Activated gamma-delta T cell (primary cell): ENCODE measurements at places on chromosomes 12 and 14.

- no peak for DNase-seq
Observed at GRCh38 chr12:26537651-26538050, 295.3 kb downstream of the ITPR2 start.

GRCh38 chr12:44628180-44628579, 247.9 kb downstream of the NELL2 start:
- no peak for DNase-seq

DNA sequence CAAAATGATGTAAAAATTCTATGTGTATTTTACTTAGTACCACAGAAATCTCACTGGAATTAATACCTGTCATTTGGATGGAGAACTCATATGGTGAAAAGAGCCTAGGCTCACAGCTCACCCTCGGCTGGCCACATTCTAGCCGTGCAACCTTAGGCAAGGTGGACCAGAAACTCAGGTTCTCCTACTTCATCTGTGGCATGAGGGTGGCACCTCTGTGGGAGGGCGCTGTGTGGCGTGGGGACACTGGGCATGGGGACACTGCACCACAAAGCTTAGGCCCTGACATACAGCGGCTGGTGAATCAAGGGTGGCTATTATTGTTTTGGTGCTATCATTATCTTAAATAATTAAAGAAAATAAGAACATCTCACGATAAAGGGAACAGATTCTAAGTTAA, 47.1 kb downstream of the EML1 start:
- no peak for DNase-seq

DNA sequence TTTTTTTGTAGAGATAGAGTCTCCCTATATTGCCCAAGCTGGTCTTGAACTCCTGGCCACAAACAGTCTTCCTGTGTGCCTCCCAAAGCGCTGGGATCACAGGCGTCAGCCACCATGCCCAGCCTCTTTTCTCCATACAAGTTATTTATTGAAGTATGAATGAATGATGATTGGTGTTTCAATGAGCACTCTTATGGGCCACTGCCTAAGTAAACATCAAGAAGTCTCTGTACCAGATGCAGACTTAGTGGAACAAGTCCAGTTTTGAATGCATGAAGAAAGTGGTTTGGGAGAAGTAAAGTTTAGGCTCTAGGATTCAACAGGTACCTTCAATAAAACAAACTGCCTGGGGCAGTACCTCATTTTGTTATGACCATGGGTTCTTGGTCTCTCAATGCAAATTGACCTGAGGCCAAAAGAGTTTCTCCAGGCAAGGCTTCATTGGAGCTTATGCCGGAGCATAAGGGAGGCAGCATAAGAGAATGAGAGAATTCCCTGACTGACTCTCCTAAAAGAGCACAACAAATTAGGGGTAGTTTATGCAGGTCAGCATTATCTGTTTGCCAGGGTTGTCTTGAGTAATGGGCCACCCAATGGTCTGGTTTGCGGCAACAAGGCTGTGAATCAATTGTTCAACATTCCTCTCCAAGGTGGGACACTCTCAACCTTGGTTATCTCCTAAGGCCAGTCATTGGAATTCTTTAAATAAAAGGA, 1.1 kb upstream of the GMFB start:
- DNase-seq = no peak

- DNase-seq = no peak
Observed at GRCh38 chr12:91367234-91367849, 184.7 kb upstream of the DCN start.

GRCh38 chr14:104892531-104893434, 27.7 kb downstream of the CEP170B start:
- no peak for DNase-seq

- no peak for DNase-seq
Observed at GRCh38 chr12:37547611-37548010, 769.0 kb upstream of the ALG10B start.

- no peak for DNase-seq
Observed at GRCh38 chr14:72142328-72142727, 210.1 kb downstream of the RGS6 start.

DNA sequence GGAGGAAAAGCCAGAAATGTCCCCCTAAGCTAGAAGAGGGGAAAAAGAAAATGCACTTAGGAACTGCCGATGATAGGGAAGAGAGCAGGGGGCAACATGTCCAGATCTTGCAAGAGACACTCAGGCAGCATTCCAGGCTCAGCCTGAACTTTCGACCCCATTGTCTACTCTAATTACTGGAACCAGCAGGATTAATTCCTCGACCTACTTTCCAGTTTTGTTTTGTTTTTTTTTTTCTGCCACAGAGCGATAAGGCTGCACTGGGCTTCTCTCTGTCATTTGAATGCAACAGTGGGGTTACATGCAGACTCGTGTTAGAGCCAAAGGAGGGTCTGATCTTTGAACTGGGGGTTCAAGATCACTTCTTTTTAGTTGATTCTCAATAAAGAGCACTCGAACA, 68.7 kb upstream of the MED13L start:
- DNase-seq = no peak

DNA sequence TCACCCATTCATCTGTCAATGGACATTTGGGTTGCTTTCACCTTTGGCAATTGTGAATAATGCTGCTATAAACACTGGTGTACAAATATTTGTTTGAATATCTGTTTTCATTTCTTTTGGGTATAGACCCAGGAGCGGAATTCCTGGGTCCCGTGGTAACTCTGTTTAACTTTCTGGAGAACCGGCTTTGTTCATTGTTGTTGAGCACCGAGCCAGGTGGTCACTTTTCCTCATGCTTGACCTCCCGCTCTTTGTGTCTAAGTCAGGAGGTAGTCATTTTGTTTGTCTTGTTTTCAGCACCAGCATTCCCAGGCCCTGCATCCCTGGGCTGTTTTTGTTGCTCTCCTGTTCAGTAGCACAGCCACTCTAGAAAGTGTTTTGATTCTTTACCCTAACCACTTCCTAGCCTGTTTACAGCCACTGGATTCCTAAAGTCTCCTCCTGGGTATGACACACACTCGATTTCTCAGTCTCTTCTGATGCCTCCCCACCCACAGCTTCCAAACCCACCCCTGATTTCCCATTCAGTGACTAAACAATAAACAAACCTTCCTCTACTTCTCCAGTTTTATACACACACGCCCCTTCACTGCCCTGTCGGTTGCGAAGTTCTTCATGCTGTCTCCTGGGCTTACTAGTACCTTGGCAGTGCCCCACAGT, 37.9 kb downstream of the B4GALNT3 start:
- no peak for DNase-seq

- DNase-seq = no peak
Observed at GRCh38 chr14:30194741-30195148, 267.1 kb upstream of the PRKD1 start.

- no peak for DNase-seq
Observed at GRCh38 chr12:104136577-104136976, 1.4 kb downstream of the NFYB start.

GRCh38 chr14:97930166-97930565, 1133.0 kb downstream of the VRK1 start:
- no peak for DNase-seq

- no peak for DNase-seq
Observed at GRCh38 chr12:94362653-94363052, 97.0 kb downstream of the CEP83 start.

- no peak for DNase-seq
Observed at GRCh38 chr12:56721721-56722120, 3.4 kb downstream of the NACA start.

DNA sequence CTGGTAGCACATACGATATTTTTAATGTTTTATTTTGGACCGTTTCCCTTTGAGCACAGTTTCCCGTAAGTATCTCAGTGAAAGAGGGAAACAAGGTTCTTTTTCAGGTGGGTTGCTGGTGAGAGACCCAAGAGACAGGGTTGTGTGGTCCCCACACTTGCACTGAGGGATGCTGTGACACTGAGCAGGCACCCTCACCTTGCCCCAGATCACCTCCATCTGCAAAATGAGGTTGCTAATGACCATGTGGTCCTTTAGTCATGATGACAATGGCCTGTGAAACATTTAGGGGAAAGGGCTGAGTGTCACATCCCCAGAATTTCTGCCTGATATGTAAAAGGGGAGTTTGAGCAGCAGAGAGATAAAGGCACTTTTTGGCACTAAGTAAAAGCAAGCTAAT, 4.3 kb downstream of the CCND2 start:
- no peak for DNase-seq

DNA sequence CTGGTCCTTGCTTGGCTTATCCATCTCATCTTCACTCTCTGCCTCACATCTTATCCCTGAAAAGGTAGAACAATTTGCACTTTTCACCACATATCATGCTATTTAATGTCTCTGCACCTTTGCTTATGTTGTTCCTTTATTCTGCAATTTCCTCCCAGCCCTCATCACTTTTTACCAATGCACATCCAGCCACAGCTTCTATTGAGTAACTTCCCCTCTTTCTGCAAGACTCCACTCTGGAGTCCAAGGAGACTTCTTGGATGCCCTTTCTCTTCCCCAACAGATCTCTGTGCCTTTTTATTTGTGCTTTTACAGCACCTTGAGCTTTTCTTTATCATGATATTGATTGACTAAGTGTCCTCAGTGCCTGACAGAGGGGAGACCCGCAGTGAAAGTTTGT, 797.1 kb downstream of the VRK1 start:
- DNase-seq = no peak

DNA sequence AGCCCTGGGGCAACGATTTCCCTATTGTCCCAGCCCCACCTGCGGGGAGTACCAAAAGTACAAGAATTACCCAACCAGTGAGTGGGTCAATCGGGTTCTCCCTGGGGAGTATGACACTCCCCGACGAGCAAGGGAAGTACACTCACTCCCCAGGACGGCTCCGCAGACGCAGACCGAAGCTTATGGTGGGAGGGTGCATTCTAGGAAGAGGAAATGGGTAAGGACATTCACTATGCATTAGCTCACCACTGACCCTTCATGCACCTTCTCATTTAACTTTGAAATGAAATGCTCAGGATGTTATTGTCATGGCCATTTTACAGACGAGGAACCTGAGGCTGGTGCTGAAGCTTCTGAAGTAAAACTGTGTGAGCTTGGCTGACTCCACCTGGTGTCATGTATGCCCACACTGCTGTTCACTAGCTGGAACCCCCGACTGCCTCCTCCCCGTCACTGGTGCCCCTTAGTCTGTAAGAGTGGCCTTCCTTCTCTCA, 45.8 kb upstream of the TMED10 start:
- DNase-seq = no peak

- no peak for DNase-seq
Observed at GRCh38 chr12:76830436-76830835, 48.4 kb downstream of the CSRP2 start.

- DNase-seq = no peak
Observed at GRCh38 chr14:67749341-67750084, 47.8 kb downstream of the RDH12 start.

DNA sequence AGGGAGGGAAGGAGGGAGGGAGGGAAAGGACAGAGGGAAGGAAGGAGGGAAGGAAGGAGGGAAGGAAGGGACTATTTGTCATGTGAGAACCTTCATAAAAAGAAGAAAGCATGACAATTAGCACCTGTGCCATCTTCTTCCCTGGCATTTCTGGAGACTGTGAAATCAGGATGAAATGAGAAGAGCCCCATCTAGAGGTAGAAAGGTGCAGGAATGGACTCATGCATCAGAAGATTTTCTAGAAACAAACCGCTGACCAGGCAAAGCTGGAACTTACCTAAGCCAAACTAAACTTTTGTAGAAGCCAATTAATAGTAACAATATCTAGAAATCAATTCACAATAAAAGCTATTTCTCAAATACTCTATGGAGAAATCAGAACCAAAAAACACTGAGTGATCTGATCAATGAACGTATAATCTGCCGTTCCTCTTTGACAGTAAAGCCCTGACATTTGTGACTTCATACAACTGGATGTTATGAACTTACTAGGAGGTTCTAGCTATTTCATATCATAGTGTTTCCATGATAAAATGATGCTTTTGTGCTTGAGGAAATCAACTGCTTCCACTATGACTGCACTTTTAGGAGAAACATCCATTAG, 24.4 kb upstream of the CRACR2A start:
- DNase-seq = no peak

- no peak for DNase-seq
Observed at GRCh38 chr12:3272958-3273357, 195.8 kb downstream of the TSPAN9 start.

GRCh38 chr14:35374263-35374712, 30.3 kb downstream of the NFKBIA start:
- DNase-seq = no peak
